ENCODE measurements at places on chromosomes 7 and 10.

GRCh38 chr10:11642566-11642965 lies 31.1 kb upstream of the USP6NL start:
- DNase-seq: no peak

GRCh38 chr7:70660154-70660818 lies 471.7 kb upstream of the GALNT17 start:
- DNase-seq: peak; percentile 28

DNA sequence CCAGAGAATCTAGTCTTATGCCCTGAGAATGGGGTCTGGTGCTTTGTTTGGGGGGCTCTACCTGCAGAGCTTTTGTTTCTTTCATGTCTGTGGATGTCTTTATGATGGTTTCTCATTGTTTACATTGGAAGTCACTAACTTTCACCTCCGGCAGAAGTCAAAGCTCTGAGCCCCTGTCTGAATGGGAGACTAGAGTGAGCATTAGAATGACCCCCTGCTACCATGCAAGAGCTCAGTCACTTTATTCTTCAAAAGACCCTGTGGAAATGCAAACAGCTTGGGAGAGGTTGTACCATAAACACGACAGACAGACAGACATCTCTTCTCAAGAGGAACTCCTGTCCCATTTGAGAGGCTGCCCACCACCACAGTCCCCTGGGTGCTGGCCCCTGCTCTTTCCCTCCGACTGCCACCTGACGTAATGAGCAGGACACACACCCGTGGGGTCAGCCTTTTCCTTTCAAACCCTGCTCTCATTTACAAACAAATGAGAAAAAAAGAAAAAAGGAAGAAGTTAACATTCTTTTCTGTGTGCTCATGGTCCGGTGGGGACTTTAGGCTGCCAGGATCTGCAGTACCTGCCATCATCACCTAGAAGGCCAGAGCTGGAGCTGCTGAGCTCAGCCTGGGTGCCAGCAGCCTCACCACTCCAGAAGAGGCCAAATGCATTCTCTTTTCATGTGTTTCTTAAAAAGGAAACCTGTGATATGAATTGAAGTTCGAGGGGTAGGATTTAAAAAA lies 91.6 kb downstream of the FZD1 start:
- DNase-seq: no peak

GRCh38 chr7:85226361-85227085 lies 39.7 kb upstream of the SEMA3D start:
- DNase-seq: no peak

- DNase-seq: no peak
Observed at GRCh38 chr7:66627881-66628360, 760 bp upstream of the KCTD7 start.

- DNase-seq: no peak
Observed at GRCh38 chr10:88515235-88515634, 67.9 kb downstream of the RNLS start.

DNA sequence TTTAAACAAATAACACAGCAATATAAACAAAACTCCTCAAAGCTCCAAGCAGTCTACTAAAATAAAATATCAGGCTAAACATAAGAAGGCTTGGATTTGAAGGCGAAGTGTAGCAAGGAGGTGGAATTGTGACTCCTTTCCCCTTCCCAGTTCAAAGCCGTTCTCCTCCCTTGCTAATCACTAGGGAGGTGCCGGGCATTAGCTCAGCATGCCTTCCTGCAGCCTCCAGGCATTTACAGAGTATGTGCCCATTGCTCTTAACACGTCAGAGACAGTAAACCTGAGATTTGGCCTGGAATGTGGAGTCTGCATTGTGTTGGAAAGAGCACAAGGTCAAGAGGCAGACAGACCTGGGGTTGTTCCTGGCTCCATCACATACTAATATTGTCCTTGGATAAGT lies 15.6 kb downstream of the CNNM1 start:
- DNase-seq: no peak

GRCh38 chr10:120433141-120433540 lies 23.9 kb upstream of the PLPP4 start:
- no peak for DNase-seq

- no peak for DNase-seq
Observed at GRCh38 chr10:69810675-69811397, 9.1 kb downstream of the COL13A1 start.

GRCh38 chr10:76393875-76394706 lies 962.7 kb downstream of the LRMDA start:
- DNase-seq: no peak

- DNase-seq: no peak
Observed at GRCh38 chr10:131974034-131974817, 7.5 kb downstream of the BNIP3 start.

DNA sequence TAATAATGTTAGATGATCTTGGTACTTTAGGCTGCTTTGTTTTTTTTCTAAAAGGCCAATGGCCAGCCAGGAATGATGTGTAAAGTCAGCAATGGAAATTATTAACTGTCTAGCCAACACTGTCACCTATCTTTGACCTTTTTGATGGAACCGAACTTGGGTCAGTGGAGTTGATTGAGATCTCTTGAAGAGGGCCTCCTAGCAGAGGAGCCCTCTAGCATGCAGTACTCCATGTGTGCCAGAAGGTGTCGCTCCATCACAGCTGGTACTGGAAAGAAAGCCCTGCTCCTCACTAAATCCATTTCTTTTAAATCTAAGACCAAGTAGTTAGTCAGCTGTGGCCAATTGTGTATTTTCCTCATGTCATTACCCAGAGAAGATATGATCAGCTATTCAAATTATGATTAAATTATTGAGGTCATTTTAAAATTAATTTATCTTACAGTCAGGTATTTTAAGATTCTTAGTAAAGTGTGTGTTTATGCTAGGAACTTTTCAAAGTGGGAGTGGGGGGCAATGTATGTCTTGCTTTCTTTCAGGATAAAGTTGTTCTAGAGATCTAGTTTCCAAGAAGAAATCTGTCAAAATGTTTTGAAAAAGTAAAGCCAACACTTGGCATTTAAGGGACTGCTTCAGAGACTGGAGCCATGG lies 33.1 kb upstream of the CROT start:
- DNase-seq: peak; percentile 52

DNA sequence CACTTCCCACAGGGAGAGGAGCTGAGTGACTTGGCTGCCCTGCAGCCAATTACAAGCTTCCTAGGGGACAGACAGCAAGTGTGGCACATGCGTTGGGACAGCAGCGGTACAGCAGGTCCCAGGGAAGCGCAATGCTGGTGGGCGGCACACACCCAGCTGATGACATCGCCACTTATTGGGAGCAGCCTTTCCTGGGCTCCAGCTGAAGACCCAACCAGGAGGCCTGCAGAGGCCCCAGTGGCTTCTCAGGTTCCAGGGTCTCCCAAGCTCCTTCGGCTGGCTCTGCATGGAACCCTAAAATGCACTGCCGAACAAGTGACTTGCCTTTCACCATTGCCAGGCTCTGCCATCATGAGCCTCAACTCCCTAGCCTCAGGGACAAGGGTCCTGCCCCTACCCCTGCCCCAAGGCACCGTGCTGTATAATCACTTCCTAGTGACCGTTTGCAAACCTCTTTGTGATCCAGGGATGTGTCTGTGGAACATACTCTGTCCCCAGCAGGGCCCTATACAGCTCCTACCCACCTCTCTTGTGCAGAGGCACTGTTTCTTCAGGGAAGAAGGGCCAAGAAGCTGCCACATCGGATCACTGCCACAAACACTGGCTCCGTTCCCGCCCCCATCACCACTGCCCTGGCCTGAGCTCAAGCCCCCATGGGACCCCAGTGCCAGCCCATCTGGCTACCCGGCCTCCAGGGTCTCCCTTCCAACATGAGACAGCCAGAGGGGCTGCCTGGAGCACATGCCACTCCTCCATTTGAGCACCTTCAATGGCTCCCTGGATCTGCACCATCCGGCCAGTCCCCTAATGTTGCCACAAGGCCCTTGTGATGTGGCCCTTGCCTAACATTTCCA lies 19.3 kb upstream of the SLIT1 start:
- no peak for DNase-seq

- peak; percentile 58 for DNase-seq
Observed at GRCh38 chr10:3776796-3777571, 8.0 kb downstream of the KLF6 start.

DNA sequence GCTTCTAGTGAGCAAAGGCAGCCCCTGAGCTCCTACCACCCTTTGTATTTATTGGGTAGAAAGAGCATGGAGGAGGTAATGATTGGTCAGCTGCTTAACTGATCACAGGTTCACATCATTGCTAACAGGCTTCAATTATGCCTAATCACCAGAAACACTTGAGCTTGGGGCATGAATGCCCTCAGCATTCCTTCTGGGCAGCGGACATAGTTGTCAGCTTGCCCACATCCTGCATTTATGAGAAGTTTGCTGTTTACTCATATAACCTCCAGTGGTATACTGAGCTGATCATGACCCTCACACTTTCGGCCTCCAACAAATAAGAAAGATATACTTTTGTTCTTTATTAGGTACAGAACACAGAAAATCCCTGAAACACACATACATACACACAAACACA lies 140.3 kb upstream of the ODAD2 start:
- DNase-seq: no peak

DNA sequence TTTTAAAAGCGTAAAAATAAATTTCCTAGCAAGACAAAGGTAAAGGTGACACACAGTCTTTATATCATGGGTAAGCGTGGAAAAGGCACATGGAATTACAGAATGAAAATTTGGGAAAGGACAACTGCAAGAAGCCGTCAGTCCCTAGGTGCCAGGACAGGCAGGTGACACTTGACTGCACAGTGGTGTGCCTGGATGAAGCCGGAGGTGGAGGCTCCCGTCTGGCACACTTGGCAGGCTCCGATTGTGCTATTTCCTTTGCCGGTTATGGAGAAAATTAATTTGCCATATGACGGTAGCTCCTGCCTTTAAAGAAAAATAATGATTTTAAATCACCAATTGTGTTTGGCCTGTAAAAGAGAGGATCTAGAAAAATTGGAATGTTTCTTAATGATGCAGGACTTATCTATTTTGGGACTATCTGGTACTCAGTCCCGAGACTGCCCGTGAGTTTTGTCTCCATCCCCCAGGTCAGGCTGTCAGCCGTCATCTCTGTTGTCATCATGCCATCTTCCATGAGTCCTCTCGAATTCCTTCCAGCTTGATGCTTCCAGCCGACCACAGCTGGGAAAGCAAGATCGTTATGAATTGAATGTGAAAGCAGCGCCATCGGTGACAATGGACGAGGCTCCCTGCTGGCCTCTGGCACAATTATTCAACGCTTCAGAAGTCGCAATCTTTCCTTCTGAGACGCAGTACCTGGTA lies 56.2 kb upstream of the MGMT start:
- DNase-seq: no peak

DNA sequence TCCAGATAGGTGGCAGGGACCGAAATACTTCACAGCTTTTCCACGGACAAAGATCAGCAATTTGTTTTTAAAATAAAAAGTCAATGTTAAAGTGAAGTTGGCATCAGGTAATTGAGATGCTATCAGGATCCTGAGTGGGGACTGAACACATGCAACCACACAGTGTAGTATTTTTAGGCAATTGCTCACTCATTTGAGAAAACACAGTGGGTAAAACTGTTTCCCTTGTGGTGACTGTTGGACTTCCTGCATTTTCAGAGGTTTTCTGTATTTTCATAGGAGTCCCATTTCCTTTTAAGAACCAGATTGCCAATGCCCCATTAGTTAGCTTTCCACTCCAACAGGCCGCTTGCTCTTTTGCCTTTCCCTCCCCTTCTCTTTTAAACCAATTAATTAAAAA lies 159.5 kb upstream of the ZNF32 start:
- DNase-seq: no peak

- DNase-seq: no peak
Observed at GRCh38 chr7:128065872-128066271, 34.6 kb upstream of the LRRC4 start.

DNA sequence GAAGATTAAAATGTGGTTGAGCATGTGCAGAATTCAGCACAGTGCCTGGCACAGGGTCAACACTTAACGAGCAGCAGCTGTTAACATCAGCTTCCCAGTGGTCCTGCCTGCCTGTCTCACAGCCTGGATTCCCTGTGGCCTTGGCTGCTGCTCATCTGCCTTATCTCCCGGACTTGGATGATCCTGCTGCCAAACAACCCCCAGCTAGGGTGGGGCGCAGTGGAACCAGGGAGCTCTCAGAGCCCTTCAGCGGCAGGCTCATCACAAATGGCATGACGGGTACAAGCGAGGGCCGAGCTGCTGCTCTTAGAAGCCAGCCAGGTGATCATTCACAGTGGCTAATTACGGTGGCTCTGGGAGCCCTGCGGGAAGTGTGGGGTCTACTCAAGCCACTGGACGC lies 13.0 kb upstream of the SMARCD3 start:
- DNase-seq: no peak

DNA sequence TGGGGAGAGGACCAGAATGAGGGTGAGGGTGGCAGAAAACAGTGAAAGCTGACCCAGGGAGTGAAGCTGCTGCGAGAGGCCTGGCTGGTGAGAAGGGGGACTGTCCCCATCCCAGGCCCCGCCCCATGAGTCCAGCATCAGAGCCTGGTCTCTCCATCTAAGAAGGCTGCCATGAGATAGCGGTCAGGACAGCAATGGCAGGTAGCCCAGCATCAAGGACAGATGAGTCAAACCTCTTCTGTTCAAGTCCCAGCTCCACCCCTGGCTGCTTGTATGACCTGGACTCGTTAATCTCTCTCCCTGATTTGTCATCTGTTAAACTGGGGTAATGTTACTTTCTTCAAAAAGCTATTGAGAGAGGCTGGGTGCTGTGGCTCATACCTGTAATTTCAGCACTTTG lies 22.2 kb downstream of the GPNMB start:
- no peak for DNase-seq

DNA sequence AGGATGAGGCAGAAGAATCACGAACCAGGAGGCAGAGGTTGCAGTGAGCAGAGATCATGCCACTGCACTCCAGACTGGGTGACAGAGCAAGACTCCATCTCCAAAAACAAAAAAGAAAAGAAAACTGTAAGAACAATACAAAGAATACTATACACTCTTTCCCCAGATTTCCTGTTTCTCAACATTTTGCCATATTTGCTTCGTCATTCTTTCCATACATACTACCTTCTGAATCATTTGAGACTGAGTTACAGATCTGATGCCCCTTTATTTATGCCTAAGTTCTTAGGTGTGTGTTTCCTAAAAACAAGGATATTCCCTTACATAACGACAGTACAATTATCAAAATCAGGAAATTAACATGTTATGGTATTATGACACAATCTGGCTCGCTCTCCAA lies 168.4 kb upstream of the CELF2 start:
- DNase-seq: no peak

DNA sequence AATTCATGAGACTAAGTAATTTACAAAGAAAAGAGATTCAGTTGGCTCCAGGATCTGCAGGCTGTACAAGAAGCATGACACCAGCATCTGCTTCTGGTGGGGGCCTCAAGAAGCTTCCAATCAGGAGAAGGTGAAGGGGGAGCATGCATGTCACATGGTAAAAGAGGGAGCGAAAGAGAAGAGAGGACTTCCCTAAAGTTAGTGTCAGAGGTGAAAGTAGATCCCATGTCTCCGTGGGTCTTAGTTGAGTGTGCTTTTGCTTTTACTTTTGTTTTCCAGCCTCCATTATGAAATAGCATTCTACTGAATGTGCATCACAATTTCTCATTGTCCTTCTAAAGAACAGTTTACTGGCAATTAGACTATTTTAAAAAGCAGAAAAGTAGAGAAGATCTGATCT lies 213.6 kb upstream of the FZD1 start:
- DNase-seq: no peak

All from effector CD4-positive, alpha-beta T cell (primary cell).